ENCODE measurements at places on chromosomes 4 and X.
A peak's percentile ranks its signal among the peaks of the same experiment; 100 is the strongest.

DNA sequence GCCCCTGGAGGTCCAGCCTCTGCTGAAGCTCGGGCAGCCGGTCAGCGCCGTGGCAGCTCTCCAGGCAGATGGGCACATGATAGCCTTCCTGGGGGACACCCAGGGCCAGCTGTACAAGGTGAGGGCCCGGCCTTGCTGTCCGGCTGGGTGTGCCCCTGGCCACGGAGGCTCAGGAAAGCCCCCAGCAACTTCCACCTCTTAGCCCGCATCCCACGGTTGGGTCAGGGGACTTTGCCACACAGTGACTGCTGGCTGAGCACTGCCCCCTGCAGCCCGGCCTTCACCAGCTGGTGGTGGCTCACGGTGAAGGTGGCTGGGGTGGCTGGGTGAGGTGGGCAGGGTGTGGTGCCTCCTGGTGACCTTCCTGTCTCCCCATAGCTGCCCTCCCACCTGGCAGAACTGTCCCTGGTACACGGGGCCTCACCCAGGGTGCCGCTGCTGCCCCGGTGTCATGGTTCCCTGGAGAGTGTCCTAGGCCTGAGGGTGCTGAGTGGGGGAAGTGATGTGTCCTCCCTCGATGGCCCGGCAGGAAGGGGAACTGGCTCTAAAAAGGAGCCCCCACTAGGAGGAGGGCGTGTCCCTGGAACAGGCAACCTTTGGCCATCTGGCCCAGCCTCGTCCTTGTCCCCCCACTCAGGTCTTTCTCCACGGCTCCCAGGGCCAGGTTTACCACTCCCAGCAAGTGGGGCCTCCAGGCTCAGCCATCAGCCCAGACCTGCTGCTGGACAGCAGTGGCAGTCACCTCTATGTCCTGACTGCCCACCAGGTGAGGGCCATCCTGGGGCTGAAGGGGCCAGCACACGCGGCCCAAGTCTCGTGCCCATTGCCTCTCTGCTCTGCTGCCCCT is 4.5 kb downstream of the PLXNB3 start:
- DNase-seq, result no peak

DNA sequence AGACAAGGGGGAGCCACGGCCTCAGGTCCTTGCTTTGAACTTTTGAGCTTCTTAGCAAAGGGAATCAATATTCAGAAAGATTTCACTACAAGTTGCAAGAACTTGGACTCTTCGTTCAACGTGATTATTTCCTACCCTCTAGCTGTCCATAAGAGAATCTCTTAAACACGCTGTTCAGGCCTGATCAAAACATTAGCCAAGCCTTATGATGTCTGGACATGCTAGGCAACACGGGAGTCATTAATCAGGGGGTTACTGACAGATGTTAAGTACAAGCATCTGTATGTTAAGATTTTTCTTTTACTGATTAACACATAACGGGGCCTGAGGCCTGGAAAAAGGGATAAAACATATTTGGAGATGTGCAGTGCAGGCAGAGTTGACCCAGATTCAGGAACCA is 138.9 kb upstream of the IL1RAPL2 start:
- DNase-seq, result no peak

DNA sequence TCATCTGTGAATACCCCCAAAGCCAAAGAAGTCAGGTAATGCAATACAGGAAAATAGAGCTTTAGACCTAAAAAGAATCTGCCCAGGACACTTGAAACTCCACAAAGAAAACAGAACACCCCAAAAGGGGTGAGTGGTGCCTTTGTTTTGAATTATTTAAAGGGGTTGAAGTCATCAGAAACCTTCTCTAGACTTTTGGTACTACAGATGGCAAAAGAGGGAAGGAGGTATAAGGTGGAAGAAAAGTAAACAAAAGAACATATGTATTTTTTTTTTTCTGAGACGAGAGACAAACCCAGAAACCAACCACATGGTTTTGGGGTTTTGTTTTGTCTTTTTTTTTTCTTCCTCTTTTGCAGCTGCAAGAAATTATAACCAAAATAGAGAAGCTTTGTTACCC is 1477.8 kb downstream of the C4orf33 start:
- no peak for DNase-seq

- DNase-seq, result no peak
Observed at GRCh38 chr4:22512306-22512705, 3.6 kb downstream of the ADGRA3 start.

GRCh38 chr4:125461676-125462363 is 147.1 kb downstream of the FAT4 start:
- no peak for DNase-seq

GRCh38 chr4:119113033-119113655 is 22.5 kb upstream of the MYOZ2 start:
- no peak for DNase-seq

- peak; percentile 4 for DNase-seq
Observed at GRCh38 chr4:67198727-67199126, 346.6 kb downstream of the CENPC start.

DNA sequence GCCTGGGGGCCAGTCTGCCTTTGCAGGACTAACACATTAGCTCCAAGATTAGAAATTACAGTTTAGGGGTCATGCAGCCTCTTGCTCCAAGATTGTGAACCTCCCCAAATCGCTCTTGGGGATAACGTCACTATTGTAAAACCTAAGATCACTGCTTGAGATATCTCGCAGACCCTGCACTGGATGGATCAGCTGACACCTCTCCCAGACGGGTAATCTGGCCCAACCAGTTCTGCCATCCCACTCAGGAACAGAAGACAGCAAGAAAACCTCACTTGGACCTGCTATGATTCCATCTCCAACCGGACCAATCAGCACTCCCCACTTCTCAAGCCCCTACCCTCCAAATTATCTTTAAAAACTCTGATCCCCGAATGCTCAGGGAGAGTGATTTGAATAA is 431.2 kb downstream of the GPM6A start:
- DNase-seq, result no peak

DNA sequence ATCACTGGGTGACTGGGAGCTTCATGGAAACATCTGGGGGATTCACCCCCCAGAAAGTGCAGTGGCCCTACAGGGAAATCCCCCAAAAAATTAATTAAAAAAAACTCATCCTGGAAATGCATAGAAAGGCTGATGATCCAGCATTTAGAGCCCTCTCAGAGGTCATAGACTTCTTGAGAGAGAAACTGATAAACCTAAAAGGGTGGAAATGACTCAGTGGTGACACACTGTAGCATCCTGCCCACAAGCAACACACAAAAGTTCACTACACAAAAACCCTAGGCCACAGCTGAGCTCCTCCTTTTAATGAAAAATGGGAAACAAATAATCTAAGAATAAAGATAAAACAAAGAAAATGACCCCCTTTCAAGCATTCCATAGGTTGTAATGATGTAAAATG is 911.5 kb downstream of the GLUD2 start:
- DNase-seq, result no peak

- DNase-seq, result no peak
Observed at GRCh38 chr4:31058656-31059055, 338.5 kb downstream of the PCDH7 start.

GRCh38 chr4:138401334-138401733 is 159.2 kb upstream of the SLC7A11 start:
- DNase-seq, result no peak

GRCh38 chrX:50613846-50614245 is 143.2 kb upstream of the DGKK start:
- DNase-seq, result no peak

DNA sequence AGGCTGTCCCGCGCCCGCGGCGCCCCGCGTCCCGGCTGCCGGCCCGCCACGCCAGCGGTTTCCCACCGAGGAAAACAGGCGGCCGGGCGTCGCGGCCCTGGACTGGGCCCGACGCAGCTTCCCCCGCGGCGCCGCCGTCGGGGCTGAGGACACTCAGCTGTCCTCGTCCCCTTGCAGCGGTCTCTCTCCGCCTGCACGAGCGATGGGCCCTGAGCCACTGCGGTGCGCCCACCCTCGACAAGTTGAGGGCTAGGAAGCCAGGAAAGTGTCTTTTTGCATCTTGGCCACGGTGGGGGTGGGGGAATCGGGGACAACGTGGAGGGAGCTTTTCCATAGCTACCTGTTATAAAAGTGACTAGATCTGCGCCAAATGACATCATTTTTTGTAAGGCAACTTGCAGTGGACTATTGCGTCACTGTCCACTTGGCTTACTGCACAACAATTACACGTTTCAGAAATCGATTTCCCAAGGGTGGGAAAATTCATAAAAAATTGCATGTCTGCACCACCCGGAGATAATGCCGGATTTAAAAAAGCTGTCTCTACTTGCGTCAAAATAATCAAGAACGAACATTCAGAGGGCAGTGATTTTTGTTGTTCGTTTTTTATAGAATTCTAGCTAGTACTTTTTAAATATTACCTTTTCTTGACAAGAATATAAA is 1.1 kb downstream of the KLHL15 start:
- DNase-seq, result peak; percentile 75

DNA sequence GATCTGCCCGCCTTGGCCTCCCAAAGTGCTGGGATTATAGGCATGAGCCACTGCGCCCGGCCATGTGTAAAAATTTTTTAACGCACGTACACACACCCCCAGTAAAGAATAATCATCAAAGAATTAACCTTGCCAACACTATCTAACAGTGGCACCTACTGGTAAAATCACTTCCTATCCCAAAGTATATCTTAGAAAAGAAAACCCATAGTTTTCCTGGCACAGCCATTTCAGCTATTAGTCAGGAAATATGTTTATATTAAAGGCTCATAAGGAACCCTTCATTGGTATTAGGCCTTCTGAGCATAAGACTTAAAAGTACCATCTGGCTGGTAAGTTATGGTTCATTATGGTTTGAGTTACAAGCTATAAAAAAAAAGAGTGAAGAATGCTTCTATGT is 14.1 kb downstream of the S100G start:
- no peak for DNase-seq

- DNase-seq, result no peak
Observed at GRCh38 chrX:136856050-136856449, 24.5 kb downstream of the RBMX start.

- no peak for DNase-seq
Observed at GRCh38 chr4:183967266-183967665, 62.2 kb downstream of the STOX2 start.

DNA sequence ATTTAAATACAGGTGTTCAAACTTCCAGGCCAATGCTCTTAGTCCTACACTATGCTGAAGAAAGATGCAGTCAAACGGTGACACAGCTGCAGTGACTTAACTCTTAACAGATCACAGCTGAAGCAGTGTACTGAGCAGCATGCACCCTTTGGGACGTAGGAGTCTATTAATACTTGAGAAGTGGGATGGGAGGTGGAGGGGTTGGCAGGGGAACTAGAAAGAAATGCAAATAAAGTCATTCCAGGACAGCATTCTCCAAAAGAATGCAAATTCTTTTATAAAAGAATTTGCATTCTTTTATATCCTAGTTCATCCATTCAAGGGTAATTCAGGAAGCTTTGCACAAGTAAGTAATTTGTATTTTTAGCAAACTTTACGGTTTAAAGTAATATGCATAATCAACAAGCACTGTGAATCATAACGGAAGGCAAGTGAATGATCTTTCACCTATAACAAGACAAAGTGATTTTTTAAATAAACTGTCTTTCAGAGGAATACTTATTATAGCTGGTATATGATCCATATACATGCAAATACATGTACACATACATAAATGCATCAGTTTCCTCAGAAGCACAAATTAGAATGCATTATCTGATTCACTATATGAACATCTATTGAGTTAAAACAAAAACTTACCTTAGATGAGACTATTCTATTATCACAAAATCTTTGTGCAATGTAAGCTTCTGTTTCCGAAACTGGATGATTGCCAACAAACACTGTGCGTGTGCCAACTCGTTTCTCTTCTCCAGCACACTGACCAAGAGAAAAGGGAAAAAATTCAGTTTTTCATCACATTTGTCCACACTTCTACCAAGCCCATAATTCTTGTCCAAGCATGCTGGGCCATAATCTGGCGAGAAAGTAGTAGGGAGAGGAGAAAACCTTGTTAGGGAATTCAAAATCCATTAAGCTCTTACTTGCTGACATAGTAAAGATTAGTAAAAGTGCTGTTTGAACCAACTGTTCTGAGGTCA is 106.5 kb downstream of the ATP11C start:
- DNase-seq, result no peak

- no peak for DNase-seq
Observed at GRCh38 chr4:174420316-174420715, 102.0 kb downstream of the HPGD start.

- DNase-seq, result peak; percentile 31
Observed at GRCh38 chrX:47540754-47541538, 20.1 kb upstream of the ARAF start.

- DNase-seq, result no peak
Observed at GRCh38 chr4:151012820-151013219, 2.3 kb downstream of the LRBA start.

- DNase-seq, result no peak
Observed at GRCh38 chr4:129622566-129622965, 526.6 kb downstream of the C4orf33 start.

GRCh38 chrX:54413753-54414152 is 26.5 kb upstream of the TSR2 start:
- no peak for DNase-seq

- DNase-seq, result no peak
Observed at GRCh38 chr4:156738766-156739165, 232.8 kb downstream of the PDGFC start.

- DNase-seq, result no peak
Observed at GRCh38 chr4:174595141-174595929, 73.0 kb upstream of the HPGD start.

DNA sequence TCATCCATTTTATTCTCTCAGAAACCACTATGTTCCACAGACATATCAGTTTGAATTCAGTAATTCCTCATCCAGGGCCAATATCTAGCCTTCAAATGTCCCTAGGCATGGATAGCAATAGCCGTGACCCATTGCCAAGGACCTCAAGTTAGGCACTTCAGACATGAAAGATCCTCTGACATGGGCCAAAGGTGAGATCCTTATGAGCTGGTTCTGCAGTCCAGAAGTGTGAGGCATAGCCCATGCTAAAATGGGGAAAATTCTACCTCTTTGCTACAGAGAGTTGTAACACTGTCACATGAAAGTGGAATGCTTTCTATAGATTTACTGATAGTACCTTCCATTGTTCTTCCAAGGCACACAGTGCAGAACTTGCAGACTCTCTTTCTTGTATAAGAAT is 349.7 kb upstream of the GALNT7 start:
- DNase-seq, result no peak

- no peak for DNase-seq
Observed at GRCh38 chrX:123172869-123173268, 11.2 kb upstream of the GRIA3 start.

GRCh38 chr4:30620711-30621110 is 99.5 kb upstream of the PCDH7 start:
- DNase-seq, result no peak

DNA sequence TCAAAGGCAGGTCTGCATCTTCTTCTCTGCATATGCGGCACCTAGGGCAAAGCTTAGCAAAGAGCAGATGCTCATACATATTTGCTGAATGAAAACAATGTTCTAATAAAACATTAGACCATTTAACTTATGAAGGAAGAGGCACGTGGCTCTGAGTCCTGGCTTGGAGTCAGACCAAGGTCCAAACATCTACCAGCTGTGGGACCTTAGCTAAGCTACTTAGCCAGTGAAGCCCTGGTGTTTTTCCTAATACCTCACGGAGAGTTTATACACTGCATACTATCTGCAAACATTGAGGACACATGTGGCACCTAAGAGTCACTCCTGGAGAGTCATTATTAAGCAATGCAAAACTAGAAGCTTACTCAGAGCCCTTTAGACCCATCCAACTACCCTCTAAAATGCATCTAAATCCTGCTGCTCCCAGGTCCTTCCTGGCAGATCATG is 9.0 kb downstream of the PDGFC start:
- no peak for DNase-seq
